ENCODE measurements at places on chromosomes 4 and X.

- no peak for DNase-seq
These were observed 194.2 kb downstream of the NWD2 start for GRCh38 chr4:37438564-37439279.

DNA sequence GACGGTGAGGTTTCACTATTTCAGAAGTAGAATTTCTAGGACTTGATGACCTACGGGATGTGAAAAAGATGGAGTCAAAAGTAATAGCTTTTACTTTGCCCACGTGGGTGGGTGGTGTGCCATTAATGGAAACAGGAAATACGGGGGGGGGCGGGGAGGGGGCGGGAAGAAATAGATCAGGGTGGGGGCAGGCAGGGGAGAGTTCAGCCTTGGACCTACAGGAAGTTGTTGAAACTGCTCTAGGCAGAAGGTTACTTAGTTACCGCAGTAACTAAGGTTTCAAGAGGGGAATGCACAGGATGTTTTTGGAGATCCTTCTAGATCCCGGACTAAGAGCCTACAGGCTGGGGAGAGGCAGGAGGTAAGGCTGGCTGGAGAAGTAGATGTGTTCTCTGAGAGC lies 3.6 kb upstream of the FHL1 start:
- DNase-seq = no peak

DNA sequence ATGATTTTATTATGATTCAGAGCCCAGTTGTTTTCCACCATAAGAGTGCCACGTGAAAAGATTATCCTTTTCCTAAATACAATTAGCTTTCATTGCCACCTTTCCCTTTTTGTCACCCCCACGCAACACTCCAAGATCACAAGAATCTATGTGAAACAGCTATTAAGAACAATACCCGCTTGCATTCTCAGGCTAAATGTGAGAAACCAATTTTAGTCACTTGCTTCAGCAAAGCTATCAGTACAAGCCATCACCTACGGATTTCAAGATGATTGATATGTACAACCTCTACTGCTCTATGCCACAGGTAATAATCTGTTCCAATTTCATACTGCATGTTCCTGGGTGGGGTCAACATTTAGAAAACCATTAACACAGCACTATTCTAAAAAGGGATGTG lies 2.5 kb downstream of the ATP11C start:
- DNase-seq = peak; percentile 37

DNA sequence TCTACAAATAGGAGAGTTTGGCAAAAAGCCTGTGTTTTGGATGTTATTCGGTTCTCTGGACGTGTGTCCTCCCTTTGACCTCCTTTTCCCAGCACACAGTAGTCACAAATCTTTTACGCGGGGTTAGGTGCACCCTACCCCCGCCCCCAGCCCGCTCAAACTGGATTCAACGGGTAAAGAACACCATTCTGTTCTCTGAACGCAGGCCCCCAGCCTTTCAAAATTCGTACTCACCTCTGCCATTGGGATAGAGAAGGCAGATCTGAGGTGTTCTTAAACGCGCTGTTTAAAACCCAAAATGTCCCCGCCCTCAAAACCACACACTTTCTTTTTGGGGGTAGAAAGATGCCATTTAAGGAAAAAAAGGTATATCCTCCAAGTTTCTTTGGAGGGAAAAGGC lies 2.7 kb downstream of the LEF1 start:
- DNase-seq = no peak

- DNase-seq = no peak
These were observed 300.1 kb downstream of the SPRY1 start for GRCh38 chr4:123696687-123697086.

DNA sequence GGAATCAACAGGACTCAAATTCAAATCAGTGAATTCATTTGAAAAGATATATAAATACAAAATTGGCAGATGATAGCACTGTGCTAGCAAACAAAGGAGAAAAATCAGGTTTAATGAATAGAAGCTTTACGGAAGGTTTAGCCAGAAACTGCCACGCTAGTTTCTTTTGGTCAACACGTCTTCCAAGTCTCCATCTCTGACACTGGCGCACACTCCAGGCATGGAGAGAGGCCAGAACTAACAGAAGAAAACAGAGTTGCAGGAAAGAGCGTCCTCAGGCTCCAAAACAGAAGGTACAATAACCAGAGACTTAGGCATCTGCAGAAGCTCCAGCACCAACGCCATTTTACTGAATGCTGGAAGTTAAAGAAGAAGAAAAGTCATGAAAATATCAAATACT lies 497.3 kb upstream of the FRG1 start:
- no peak for DNase-seq

DNA sequence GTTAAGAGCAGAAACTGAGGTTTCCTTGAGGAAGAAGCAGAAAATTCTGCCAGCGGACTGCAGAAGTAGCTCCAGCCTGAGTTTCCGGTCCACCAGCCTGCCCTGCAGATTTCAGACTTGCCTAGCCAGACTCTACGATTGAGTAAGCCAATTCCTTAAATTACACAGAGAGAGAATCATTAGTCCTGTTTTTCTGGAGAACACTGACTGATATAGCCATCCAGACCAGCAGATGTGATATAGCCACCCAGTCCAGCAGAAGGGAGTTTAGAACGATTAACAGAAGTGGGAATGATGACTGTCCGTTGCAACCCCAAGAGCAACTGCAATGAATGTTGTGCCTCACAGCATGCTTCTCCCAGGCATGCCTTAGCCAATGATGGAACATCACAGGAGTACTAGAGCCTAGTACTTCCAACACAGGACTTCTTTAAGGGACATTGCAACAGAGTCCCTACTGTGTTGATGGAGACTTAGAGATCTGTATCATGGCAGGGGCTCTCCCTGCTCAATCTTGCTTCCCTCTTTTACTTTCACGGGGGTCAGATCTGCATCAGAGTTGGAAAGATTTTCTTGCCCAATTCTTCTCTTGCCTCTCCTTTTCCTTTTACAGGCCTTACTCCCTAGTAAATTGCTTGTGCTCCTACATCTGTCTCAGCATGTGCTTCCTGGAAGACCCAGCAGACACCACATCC lies 264.6 kb upstream of the CLNK start:
- DNase-seq = no peak

DNA sequence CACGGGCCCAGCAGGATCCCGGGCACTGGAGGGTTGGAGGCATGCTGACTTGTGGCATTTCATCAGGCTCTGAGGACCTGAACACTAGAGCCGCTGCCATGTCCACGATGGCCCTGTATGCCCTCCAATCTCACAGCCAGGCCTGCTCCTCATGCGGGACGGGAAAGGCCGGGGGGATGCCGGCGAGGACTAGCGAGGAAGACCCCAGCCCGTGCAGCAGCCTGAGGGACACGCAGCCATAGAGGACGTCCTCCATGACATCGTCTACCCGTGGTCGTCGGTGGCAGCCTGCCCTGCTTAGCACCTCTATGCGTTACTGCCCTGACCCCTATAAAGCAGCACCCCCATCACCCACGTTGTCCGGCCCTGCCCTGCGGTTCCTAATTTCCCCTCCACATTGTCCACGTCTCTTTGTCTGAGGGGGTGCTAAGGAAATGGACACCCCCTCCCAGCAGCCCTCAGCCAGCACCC lies 32.6 kb downstream of the HMX1 start:
- no peak for DNase-seq

All from GM12865 (cell line).